ENCODE measurements at places on chromosomes 2 and 18.

DNA sequence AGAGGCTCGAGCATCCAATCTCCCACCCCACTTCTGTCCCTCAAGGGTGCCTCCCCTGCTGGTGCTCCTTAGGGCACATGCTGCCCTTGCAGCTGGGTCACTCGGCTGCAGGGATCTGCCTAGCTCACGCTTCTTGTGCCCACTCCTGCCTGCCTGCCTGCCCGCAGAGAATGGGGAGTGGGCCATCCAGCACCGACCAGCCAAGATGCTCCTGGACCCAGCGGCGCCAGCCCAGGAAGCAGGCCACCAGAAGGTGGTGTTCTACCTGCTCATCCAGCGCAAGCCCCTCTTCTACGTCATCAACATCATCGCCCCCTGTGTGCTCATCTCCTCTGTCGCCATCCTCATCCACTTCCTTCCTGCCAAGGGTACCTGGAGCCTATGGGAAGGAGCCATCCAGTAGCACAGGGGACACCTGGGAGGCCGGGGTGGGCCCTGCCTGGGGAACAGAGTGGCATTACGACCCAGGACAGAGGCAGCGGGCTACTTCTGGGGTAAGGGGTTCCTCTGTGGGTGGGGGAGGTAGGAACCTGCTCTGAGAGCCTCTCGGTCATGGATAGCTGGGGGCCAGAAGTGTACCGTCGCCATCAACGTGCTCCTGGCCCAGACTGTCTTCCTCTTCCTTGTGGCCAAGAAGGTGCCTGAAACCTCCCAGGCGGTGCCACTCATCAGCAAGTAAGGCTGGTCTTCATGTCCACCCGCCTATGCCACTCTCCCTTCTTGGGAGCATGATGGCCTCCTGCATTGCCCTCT is 3.4 kb downstream of the CHRNG start:
- no peak for DNase-seq

GRCh38 chr18:78785706-78786105 is 193.9 kb upstream of the SALL3 start:
- DNase-seq: no peak

DNA sequence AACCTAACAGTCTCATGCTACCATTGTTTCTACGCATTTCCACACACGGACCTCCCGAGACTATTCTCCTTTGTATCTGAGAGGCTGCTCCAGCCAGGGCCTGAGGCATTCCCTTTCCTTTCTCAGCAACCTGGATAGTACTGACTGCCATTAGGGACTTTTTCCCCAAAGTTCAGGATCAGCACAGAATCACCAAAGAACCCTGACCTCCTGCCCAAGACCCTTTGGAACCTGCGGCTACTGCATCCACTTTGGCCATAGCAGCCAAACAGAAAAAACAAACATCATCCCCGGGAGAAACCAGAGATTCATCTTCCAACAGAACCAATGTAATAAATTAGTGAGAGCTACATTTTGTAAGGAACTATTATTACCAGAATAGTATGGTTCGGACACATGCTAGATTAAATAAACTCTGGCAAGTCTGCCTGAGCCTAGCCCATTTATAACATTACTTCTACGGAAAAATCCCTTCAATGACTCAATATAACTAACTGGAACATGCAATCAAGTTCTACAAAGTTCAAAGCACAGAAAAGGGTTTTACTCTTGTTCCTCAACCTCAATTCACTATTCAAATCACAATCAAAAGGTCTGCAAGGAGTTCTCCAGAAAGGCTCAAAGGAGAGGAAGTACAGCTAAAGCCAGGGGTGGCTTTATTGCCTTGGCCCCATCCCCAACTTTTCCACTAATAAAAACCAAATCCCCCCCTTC is 51.8 kb downstream of the LPIN2 start:
- DNase-seq: no peak

DNA sequence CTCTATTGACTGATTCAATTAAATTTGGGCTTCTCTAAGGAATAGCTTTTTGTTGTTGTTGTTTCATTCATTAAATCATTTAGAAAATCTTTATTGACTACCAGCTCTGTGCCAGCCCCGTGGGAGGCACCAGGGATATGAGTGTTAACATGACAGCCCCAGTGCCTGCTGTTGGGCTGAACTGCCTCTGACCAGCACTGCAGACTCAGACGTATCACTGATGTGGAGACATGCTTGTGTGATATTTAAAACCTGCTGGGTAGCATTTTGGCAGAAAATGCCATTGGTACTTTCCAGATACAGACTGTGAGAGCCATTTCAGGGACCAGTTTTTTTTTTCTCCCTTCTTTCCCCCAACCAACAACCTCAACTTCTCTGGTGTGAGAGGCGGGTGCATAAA is 38.6 kb upstream of the KCNF1 start:
- no peak for DNase-seq

DNA sequence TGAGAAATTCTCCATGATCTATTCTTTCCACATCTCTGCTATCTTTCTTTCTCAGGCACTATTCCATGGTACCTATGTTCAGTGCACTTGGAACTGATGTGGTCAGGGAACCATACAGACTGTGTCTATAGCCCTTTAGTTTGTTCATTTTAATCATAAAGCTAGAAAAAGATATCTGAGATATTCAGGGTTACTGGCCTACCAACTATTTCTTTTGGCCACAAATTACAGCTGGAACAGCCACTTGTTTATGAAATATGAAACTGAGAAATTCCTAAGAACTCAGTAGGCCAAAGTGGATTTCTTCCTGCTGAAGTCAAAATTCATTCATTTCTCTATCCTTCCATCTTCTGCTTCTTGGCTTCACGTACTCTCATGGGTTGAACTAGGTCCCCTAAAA is 22.8 kb upstream of the LYPD1 start:
- no peak for DNase-seq

GRCh38 chr2:222320436-222321395 is 21.9 kb upstream of the PAX3 start:
- peak; percentile 67 for DNase-seq

DNA sequence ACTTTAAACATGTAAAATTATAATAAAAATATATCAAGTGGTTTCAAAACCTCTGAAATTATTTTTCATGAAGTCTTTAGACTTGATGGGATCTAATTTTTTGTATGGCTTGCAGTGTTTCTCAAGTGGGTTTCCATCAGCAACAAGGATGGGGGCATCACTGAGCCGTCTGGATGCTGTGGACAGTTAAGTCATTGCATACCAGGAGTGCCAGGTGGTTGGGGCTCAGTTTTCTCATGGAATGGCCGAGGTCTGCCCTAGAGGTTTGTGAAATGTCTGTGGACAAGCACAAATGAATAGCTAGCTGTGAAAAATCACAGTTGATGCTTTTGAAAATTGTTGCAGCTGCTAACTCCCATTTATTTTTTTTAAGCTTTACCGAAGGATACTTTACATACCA is 1.7 kb downstream of the PRELID3A start:
- no peak for DNase-seq

GRCh38 chr2:70258532-70258875 is 567 bp downstream of the PCYOX1 start:
- no peak for DNase-seq

- DNase-seq: no peak
These were observed 105.3 kb upstream of the FZD7 start for GRCh38 chr2:201928363-201928762.

GRCh38 chr2:74646834-74647482 is 1.2 kb downstream of the M1AP start:
- DNase-seq: no peak

DNA sequence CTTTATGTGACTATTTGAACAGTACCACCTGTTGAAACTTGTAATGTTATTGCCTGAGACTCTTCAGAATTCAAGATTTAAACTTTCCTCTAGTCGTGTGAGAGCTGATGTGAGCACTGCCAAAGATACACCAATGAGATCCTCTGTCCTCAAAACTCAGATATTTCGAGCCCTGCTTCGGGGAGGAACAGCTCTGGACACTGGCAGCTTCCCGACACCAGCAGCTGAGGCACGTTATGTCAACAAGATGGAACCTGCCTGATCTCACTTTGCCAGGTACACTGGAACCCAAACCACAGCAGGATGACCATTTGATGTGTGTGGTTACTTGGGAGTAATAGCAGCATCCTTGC is 319.9 kb upstream of the RBMS1 start:
- no peak for DNase-seq

DNA sequence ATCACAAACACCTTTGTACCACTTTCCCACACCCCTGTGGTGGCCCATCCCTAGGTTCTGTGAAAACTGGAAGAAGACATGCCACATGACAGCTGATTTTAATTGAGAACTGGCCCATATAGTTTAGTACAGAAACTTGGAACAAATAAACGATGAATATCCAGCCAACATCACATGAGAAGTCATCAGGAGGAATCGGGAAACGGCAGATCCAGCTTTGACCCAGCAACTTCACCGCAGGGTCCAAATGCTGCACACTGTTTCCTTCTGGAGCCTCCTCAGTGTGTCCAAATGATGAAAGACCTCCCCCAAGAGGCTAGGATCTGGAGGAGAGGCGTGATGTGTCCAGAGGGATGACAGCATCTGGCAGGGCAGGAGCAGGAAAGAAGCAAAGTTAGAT is 75.5 kb downstream of the COPS8 start:
- no peak for DNase-seq

- no peak for DNase-seq
These were observed 141.1 kb downstream of the CDH20 start for GRCh38 chr18:61474341-61474740.

DNA sequence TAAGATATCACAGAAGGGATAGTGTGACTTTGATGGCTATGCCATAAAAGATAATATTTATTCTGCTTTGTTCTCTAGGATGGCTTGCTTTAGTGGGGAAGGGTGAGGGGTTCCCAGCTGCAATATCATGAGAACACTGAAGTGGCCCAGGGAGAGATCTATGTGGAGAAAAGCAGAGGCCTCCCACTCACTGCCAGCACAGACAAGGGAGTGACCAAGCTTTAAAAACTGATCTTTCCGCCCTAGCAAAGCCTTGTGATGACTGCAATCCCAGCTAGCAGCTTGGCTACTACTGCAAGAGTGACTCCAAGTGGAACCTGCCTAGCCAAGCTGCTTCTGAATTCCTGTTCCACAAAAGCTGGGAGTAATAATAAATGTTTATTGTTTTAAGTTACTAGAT is 7.8 kb upstream of the DDX1 start:
- no peak for DNase-seq

GRCh38 chr2:222193328-222193983 is 105.3 kb downstream of the PAX3 start:
- peak; percentile 50 for DNase-seq

DNA sequence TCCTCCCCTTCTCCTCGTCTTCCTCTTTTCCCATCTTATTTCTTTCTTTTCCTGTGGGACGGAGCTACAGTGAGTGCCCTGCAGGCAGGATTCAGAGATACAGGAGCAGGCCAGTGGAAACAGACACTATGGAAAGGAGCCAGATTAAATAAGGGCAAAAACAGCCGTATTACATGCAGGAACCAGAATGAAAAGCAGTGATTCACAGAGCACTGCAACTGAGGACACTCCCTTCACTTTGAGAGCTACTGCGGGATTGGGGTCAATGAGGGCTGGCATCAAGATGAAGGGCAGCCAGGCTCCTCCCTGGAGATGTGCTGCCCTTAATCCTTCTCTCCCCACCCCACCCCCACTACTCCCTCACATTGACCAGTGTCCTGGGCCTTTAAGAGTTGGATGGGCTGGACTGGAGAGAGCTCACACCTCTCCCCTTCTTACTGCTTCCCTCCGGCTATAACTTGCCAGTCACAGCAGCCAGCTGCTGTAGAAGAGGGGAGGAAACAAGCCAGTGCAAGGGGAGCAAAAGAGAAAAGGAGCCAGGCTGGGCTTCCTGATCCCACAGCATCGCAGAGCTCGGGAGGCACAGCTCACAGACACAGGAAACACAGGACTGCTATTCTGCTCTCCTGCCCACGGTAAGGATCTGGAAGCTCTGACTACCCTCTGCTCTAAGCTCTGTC is at the start of gene PLCD4:
Gene PLCD4, plus strand, starts transcription at position 464 of the 680 bp plus-strand sequence. CDS start 7,841 bp downstream, outside the sequence.
- peak; percentile 63 for DNase-seq

GRCh38 chr2:162258686-162259085 is 15.4 kb upstream of the FAP start:
- no peak for DNase-seq

DNA sequence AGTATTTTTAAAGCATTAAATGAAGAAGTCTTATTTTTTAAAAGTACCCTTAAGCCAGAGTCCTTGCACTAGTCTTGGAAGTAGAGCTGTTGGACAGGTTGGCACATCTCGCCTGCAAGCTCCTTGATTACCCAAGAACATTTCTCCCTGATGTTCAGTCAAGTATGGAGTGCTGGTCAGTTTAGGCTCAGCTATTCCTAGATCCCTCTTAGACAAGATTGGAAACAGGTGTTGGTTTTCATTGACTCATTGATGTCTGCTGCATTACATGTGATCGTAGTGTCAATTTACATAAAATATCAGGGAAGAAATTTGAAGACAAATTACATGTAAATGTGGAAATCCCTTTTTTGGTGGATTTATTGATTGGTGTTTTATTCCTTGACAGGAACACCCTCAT is 170.4 kb downstream of the ZNF407 start:
- DNase-seq: no peak

DNA sequence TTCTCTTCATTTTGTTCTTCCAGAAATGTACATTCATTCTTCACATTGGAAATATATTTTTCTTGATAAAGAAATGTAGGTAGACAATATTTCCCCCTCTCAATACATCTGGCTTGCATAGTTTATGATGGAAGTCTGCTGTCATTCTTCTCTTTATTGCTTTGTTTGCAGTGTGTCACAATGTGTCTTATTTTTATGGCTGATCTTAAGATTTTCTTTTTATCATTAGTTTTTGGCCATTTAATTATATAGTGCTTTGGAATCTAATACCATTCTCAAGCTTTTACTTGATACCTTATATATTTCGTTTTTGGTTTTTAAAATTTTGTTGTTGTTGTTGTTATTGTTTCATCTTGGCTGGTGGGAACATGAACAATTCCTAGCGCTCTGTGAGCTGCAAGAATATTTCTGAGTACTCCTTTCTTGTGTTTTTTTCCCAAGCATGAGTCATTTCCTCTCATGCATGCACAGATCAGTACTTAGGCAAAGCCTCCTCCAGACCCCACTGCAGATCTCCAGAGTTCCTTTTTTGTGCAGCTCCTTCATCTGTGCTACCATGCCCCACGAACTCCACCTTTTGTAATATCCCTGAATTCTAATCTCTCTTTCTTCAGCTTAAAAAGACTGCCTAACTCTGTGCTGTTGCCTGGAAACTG is 13.7 kb upstream of the MMADHC start:
- no peak for DNase-seq

DNA sequence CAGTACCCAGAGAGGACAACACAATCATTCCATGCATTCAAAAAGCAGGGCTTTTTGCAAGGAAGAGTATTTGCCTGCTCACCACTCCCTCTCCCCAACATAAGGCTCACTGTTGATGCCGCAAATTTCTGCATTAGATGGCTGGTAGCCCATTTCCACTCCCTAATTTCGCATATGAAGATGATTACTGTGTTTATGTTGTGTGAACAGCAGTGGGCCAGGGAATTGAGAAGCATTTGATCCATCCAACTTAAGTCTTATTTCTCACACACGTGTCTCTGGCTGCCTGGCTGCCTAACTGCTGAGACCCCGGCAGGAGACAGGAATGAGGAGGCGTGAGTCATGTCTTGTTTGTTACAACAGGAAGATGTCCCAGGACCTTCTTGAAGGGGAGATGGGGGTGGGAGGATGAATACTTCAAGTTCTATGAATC is 294.1 kb downstream of the ALK start:
- peak; percentile 39 for DNase-seq

All from ecto neural progenitor cell (in vitro differentiated cells).